ENCODE measurements at places on chromosomes 11 and 22.

DNA sequence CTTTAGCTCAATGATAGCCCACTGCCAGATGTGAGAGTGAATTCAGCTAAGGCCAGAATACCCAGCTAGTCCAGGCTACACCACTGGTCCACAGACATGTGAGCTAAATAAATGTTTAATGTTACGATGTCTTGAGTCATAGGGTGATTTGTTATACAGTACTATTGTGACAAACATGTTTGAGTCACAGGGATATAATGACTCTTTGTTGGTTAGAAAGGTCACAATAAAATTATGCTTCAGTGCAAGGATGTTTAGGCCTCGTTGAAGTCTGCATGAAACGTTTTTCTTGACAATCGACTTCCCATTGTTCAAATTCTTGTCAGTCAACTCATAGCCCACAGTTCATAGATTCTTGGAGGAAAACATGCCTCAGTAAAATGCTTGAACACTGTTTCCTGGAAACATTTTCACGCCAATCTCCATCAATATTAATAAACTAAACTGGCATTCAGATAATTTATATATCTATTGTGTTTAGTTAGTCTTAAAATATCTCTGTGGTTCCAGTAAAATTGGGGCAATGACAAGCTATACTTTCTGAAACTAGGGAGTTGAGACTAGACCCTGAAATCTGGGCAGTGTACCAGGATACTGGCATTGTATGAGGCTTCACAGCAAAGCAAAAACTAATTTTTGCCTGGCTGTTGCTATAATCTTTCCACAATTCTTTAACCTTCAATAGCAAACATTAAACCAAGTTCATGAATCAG lies 650.8 kb upstream of the KIRREL3 start:
- DNase-seq, result no peak

DNA sequence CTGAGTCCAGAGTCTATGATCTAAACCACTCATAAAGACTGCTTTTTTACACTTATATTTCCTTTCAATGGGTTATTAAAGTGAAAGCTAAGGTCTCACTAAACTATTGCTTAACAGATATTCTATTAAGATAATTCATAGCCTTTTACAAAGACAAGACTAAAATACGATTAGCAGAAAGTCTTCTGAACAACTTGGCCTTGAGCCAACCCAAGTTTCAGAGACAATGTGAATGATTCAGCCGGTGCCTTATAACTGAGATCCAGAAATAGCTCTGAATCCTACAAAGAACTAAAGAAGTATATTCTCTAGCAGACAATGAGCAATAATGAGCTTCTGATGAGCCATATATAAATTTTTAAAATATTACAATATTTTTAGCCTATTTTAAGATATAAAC lies 41.5 kb upstream of the CARD18 start:
- peak; percentile 65 for DNase-seq

- DNase-seq, result no peak
These were observed 40.0 kb downstream of the DCUN1D5 start for GRCh38 chr11:103051981-103052380.

- DNase-seq, result no peak
These were observed 26.2 kb downstream of the FAM83F start for GRCh38 chr22:40020956-40021355.

DNA sequence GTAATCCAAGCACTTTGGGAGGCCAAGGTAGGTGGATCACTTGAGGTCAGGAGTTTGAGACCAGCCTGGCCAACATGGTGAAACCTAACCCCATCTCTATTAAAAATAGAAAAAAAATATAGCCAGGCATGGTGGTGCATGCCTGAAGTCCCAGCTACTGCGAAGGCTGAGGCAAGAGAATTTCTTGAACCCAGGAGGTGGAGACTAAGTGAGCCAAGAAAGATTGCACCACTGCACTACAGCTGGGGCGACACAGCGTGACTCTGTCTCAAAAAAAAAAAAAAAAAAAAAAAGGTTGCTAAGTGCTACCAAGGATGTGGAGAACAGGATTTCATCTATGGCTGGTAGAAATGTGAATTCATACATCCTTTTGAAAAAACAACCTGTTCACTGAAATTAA lies 36.6 kb downstream of the ATG16L2 start:
- no peak for DNase-seq

- no peak for DNase-seq
These were observed 14.2 kb downstream of the TP53I11 start for GRCh38 chr11:44936525-44936924.

GRCh38 chr22:37482244-37482643 lies 3.9 kb downstream of the MFNG start:
- DNase-seq, result no peak

- no peak for DNase-seq
These were observed 212 bp downstream of the HRAS start for GRCh38 chr11:535210-535518.

- DNase-seq, result no peak
These were observed 47.9 kb downstream of the ASCL2 start for GRCh38 chr11:2222451-2222850.

DNA sequence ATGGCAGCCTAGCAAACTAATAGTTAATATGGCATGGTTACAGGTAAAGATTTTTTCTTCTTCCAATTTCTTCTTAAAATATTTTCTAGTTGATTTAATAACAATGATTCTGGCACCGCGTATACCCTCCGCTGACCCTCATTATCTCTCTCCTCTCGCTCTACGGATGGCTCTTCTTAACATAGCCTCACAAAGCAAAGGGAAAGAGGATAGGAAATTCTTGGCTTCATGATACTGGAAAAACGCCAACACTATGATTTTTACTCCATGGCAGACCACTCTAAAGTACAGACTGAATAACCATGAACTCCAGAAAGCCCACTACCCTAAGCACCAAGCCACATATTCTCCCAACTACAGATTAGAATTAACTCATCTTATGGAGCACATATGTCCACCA lies 6.1 kb downstream of the PI4KA start:
- no peak for DNase-seq

- DNase-seq, result no peak
These were observed 102.7 kb upstream of the TRPC6 start for GRCh38 chr11:101686514-101686913.

DNA sequence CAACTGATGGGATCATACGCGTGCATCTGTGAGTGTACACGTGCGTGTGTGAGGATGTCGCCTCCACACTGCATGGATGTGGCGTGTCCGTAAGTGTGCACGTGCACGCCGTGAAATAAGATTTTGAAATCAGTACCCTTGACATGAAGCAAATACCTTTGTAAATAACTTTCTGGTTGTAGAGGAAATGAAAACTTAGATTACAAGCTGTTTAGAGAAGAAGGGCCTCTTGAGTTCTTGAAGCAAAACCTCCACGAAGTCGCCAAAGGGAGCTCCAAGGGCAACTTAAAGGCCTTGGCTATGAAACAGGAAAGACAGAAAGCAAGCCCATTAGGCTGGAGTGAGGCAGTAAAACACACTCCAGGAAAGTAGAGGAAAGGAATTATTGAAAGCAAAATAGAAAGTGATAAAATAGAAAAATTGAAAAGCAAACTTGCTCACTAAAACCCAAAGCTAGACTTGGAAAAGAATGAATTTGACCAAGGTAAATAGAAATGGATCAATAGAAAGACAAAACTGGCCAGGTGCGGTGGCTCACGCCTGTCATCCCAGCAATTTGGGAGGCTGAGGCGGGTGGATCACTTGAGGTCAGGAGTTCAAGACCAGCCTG lies 29.7 kb upstream of the TOLLIP start:
- DNase-seq, result no peak

DNA sequence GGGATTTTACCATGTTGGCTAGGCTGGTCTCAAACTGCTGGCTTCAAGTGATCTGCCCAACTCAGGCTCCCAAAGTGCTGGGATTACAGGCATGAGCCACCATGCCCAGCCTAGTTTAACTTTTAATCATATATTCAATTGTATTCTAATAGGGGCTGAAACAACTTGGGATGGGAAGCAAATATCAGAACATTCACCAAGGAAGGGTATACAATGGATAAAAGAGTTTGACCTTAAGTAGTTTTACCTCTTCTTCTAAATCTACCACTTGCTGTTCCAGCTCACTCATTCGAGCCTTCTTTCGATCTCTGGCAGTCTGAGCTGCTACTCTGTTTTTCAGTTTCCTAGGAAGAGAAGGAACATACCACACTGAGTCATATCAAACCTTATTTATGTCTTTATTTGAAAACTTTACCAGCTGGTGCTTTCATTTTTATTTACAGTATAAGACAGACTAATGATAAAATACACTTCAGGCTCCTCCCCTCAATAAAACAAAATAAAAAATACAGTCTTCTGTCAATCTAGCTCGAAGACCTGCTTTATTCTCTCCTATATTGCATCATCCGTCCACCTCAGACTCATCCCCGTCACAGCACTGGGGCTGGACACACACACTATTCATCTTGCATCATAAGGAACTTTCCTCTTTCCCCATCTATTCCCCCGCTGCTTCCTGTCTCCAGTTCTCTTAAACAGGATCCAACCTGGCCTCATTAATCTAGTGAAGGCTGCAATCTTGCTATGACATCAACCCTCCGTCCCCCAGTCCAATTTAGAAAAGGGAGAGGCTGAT lies 1.4 kb downstream of the XBP1 start:
- peak; percentile 63 for DNase-seq

DNA sequence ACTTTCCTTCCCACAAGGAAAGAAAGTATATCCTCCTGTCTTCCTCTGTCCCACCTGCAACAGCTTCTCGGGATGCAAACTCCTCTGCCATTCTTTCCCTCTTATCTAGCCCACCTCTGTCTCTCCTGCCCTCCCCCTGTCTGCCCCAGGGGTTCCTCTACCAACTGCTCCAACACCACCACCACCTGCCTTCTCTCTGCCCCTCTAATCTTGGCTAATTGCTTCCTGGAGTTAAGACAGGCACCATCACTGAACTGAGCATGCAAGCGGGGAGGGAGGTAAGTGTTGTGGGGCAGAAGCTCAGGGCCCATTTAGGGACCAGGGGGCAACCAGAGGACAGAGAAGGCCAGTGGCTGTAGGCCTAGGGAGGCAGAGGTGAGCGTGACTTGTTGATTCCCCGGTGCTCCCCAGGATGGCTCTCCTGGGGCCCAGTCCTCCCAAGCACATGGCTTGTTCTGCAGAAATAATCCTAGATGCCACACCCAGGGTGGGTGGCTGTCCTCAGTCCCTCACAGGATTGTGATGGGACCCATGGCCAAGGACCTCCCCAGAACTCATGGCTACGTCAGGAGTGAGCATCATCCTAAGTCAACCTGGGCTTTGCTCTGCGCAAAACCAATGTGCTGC lies 111.1 kb downstream of the TP53I11 start:
- no peak for DNase-seq

DNA sequence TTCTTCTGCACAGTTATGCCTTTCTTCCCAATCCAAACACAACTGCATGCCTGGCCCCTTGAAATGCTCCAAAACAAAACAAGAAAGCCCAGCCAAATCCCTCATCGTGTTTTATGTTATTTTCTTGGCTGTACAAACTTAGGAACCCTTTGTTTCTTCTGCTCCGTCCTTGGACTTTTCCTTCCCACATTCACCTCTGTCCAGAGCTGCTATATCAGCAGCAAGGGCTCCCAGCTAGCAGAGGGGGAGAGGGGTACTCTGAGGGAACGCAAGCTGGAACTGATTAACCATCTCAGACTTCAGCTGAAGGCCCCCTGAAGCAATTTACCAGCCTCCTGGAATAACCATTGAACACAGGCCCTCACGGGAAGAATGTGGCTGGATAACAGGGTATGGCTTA lies 214.7 kb downstream of the TENM4 start:
- no peak for DNase-seq

GRCh38 chr22:41699264-41700107 lies at the start of gene MEI1:
TSS of gene MEI1 (plus strand) at chr22:41699503. CDS start at chr22:41699539, 36 bp downstream.
- DNase-seq, result peak; percentile 26

DNA sequence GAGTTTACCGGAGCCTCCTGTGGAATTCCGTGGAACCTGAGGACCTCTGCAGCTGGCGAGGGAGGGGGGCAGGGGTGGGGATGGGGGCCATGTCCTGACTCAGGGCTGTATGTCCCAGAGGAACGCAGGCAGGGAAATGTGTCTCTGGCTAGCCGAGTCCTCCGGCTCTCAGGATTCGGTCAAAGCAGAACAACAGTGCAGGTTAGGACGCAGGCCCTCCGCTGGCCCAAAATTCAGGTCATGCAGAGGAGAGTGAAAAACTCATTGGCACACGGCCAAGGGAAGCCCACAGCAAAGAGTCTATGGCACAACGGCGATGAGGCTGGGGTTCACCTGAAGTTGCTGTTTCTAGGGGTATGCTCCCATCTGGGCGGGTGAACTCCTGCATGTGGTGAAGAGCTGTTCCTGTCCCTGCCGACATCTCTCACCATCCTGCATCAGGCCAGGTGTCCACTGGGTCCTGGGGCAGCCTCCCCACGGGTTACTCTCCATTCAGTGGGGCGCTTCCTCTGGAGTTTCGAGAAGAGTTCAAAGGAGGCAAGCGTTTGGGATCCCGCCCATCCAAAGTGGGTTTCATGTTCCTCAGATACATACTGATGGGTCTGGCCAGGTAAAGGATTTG lies 1055.3 kb downstream of the BRD1 start:
- DNase-seq, result no peak

- no peak for DNase-seq
These were observed 301.9 kb upstream of the ZC3H12C start for GRCh38 chr11:109791337-109791736.

DNA sequence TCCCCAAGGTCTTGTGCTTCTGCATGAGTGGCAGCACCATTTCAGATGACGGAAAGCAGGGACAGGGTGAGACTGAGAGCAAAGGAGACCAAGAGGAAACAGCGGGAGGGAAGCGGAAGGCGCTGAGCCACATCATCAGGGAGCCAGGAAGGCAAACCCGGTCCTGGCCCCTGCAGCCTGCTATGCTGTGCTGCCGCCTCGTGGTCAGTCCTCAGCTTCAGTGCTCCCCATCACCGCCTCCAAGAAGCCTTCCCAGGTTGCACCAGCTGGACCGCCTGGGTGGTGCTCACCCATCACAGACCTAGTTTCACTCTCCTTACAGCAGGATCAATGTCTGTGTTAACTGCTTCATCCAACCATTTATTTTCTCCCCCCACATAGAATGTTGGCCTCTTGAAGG lies 73.0 kb upstream of the PHF21B start:
- DNase-seq, result no peak

GRCh38 chr22:20840646-20841371 lies 17.8 kb downstream of the PI4KA start:
- no peak for DNase-seq

GRCh38 chr22:17810570-17811116 lies 36.4 kb upstream of the BID start:
- DNase-seq, result no peak

DNA sequence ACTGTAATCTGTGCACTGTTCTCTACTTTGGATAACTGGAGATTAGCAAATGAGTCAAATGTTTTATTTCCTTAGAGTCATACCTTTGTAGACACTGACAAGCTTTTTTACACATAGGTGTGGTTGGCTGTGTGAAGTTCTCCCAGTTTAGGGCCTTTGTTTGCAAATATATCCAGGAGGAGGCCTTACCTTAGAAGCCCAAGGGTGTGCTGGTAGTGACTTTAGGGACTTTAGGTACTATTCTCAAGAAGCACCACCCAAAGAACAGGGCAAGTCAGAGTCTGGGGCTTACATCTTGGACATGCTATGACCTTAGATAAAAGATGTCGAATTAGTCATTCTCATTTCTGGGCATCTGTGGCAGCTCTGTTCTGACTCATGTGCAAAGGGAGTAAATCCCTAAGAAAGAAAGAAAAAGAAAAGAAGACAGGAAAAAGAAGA lies 4.8 kb upstream of the FAR1 start:
- no peak for DNase-seq

Measured in pulmonary artery endothelial cell (primary cell).